Activated CD8-positive, alpha-beta memory T cell treated with anti-CD3 and anti-CD28 coated beads for 4 hours (primary cell): ENCODE measurements at places on chromosomes 4 and X.

- no peak for DNase-seq
These were observed 45.9 kb upstream of the PGM2 start for GRCh38 chr4:37780444-37781130.

- no peak for DNase-seq
These were observed 51.5 kb upstream of the TRPC3 start for GRCh38 chr4:122003335-122003734.

- DNase-seq = no peak
These were observed 145.9 kb upstream of the NLGN4X start for GRCh38 chrX:6374556-6374955.

DNA sequence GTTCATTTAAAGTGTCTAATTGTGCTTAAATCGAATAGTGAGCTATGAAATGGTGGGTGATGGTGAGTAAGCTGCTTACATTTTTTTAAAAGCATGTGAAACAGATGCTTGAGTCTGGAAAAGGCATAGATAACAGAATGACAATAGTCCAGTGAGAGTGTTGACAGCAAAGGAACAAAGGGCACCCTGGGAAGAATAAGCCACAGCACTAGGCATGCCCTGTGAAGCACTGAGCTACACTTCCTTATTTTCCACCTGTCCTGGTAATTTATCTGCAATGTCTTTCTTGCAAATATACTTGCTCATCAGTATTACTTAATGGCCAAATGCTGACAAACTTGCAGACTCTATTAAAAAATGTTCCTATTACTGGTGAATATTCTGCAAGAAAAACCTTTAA is 168.7 kb downstream of the PRDM5 start:
- DNase-seq = no peak

DNA sequence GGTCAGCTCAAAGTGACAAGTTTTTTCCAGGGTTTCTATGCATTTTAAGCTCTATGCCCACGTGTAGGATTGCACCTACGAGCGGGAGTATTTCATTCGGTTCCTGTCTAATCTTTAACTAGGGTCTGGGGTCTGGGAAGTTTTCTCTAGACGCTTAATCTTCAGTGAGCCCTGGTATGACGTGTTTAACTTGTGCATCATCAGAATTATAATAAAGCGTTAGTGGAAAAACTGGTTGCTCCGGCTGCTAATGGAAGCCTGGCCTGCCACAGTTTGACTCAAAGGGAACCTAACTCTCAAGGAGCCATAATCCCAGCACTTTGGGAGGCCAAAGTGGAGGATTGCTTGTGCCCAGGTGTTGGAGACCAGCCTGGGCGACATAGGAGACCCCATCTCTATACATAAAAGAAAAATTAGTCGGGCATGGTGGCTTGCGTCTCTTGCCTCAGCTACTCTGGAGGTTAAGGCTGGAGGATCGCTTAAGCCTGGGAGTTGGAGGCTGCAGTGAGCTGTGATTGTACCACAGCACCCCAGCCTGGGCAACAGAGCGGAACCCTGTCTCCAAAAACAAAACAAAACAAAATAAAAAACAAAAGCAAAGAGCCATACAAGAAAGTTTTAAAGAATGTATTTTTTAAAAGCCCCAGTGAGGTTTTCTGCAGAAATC is 30.2 kb downstream of the ARSD start:
- no peak for DNase-seq

GRCh38 chr4:64582492-64582891 is 173.2 kb upstream of the TECRL start:
- DNase-seq = no peak

DNA sequence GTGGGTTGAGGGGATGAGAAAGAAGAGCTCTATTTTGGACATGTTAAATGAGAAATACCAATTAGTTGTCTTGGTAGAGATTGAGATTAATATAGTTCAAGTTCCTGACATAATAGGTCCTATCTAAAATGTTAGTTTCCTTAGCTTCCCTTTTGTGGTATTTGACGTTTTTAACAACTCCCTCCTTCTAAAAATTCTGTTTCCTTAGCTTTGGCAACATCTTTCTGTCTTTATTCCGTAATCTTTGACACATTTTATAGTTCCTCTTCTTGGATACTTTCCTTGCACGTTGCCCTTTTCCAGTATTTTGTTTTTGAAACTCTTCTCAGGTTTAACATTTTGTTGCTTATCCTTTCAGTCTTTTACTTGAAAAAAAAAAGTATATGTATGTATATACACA is 36.9 kb downstream of the LAMTOR3 start:
- no peak for DNase-seq

GRCh38 chr4:147059064-147059731 is 113.5 kb upstream of the TTC29 start:
- no peak for DNase-seq

GRCh38 chr4:21307709-21308108 is 607.5 kb downstream of the PACRGL start:
- no peak for DNase-seq

GRCh38 chr4:67087897-67088296 is 457.4 kb downstream of the CENPC start:
- DNase-seq = no peak

GRCh38 chr4:13970349-13970748 is 342.8 kb upstream of the BOD1L1 start:
- no peak for DNase-seq

DNA sequence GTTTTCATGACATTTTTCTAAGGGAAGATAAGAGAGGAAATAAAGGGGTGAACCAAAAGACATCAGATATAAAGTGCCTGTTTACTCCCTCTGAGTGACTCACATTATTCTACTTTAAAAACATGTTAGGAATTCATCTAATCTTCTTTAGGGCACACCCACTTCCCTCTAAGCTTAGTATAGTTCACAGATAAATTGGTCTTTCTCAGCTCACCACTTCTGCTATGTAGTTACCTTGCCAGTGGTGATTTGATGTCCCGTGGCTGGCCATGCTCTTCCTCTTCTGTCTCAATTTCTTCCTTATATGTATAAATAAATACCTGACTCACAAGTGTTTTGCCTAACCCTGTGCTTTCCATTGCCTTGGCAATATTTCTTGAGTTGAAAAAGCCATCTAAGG is 96.8 kb downstream of the PDLIM5 start:
- DNase-seq = no peak

DNA sequence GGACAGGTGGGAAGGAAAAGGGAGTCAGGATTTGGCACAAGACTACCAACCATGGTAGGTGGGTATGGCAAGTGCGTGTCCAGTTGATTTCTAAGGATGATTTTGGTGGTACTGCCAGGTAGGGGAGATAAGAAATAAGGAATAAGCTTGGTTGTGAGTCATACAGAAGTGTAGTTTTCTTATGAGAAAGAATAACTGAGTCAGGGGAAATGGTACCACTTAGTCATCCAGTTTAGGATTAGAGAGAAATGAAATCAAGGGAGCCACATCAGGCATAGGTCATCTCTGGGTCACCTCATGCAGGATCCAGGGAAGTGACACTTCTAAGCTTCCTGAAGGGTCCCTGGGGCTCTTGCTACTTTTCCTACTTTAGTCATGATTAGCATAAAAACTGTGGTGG is 107.1 kb upstream of the C1GALT1C1 start:
- no peak for DNase-seq

- DNase-seq = no peak
These were observed 318.4 kb downstream of the DHX15 start for GRCh38 chr4:24265989-24266388.

- DNase-seq = no peak
These were observed 38.4 kb upstream of the FAM9B start for GRCh38 chrX:9072281-9072680.

DNA sequence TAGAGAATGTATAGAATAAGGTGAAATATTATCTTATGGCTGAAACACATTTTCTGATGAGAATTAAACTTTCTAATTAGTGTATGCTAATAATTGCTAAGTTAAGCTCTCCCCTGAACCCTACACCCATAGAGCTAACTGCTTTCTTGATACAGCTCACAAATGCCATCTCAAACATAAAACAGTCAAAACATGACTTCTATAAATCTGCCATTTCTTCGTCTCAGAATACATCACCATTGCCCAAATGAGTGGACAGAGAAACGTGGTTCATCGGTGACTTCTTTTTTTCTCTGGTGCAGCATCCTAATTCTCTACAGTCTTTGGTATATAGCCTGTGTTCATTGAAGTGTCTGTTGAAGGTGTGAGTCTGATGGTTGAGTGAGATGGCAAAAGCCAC is 554.6 kb downstream of the NLGN4X start:
- no peak for DNase-seq

DNA sequence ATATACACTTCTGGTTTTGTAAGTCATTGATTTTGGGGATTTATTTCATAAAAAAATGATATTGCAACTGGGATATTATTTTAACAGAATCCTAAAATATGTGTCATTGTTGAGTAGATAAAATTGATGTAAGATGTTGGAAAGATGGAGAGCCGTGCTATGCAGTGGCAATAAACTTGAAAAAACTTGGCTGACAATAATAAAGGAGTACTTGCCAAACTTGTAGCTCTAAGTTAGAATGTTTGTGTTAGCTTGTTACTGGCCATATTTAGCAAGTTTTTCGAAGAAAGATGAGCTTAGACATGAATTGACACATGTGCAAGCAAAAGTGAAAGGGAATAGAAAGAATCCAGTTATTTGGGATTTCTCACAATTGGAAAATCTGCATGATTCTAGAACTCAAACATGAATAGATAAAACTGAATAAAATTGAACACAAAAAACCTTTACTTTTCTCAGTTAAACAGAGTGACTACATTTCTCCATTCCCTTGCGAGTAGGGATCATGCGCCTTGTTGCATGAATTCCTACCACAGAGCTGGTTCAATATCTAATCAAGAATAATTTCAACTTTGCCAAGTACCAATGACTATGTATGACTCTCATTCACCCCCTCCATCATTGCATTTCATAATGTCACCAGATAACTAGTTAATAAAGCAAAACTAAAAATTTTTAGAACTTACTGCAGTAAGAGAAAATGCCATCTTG is 327.8 kb downstream of the CAMK2D start:
- no peak for DNase-seq

GRCh38 chrX:9338986-9339385 is 125.9 kb upstream of the TBL1X start:
- no peak for DNase-seq

GRCh38 chr4:55143858-55144257 is 18.5 kb upstream of the KDR start:
- DNase-seq = no peak

- no peak for DNase-seq
These were observed 485.5 kb downstream of the NAF1 start for GRCh38 chr4:162681212-162681611.

- DNase-seq = no peak
These were observed 244.5 kb upstream of the SPANXN1 start for GRCh38 chrX:145002771-145003170.

- DNase-seq = no peak
These were observed 218.7 kb downstream of the SCFD2 start for GRCh38 chr4:53147197-53147596.

- DNase-seq = no peak
These were observed 163.5 kb downstream of the MGST2 start for GRCh38 chr4:139828966-139829664.

DNA sequence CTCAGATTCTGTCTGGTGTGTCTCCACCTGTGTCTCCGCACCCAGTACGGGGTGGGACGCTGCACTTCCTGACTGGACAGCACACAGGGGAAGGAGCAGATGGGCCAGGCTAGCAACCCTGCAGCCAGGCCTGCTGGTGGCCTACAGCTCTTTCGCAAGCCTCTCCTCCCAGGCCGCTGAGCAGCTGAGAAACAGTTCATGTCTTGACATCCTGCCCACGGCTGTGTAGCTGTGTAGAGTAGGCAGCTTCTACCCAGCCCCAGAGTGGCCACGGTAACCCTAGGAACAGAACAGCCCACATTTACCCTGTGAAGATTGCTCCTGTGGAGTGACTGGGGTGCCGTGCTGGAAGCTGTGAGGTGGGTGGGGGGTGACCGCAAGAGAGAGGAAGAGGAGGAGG is 38.9 kb downstream of the CCNQ start:
- no peak for DNase-seq

- no peak for DNase-seq
These were observed 193.6 kb downstream of the SOWAHB start for GRCh38 chr4:76704133-76704881.
